Suppressor macrophage (primary cell): ENCODE measurements at places on chromosomes 4 and X.

DNA sequence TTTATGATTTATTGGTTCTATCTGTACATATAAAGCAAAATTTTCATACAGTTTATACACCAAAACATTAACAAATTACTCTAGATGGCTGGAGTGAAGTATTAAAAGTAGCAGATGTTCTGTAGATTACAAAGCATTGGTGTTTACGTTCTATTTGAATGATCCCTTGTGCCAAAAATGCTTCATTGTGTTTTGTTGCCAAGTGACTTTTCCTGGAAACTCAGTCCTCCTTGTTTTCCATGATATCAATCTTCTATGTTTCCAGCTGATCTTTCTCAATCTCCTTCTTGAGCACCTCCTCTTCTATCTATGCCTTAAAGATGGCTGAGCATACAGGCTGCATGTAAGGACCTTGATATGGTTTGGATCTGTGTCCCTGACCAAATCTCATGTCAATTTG, 263.6 kb upstream of the CTSO start:
- no peak for DNase-seq

- DNase-seq, result no peak
These were observed 49.2 kb downstream of the MFAP3L start for GRCh38 chr4:169976951-169977350.

DNA sequence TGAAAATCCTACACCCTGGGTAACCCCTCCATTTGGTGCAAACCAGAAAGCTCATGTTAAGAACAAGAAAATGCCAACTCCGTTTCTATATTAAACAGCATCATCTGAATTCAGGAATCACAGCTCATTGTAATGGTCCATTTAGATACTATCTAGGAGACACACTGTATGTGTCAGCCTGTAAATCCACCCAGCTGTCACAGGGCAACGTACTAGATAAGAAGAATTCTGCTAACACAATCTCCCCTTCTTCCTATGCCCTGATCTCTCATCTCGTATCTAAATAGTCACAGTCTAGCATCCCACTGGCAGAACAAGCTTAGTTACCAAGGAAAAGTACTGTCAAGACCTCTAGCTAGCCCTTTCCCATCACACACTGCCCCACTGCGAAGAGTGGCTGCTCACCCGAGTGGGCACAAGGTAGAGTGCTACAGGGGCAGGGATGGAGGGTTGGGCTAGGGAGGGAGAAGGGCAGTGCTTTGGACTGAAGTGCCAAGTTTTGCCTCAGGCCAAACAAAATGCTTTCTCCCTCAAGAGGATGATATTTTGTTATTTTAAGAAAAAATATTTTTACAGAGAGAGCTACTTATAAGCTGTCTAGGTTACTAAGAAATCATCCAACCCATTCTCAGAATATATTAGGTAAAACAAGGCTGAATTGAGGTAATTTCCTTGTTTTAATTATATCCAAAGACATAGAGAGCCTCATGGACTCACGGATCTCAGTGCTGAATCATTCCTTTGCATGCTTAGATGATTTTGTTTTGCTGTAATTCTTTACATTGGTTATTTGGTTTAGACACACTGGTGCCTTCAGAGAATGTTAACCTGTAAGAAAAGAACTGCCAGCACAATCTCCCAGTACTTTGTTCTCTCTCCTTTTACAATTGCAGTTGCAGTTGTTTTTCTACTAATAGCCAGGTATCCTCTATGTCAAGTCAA, 196.6 kb downstream of the PRDM5 start:
- DNase-seq, result no peak

- DNase-seq, result peak; percentile 23
These were observed 2.7 kb upstream of the XKRX start for GRCh38 chrX:100931218-100931924.

- no peak for DNase-seq
These were observed 14.0 kb upstream of the DGKK start for GRCh38 chrX:50484662-50485061.

- no peak for DNase-seq
These were observed 210.8 kb downstream of the MGST2 start for GRCh38 chr4:139876337-139876941.

GRCh38 chrX:154800478-154801210, 4.6 kb downstream of the MPP1 start:
- peak; percentile 79 for DNase-seq

DNA sequence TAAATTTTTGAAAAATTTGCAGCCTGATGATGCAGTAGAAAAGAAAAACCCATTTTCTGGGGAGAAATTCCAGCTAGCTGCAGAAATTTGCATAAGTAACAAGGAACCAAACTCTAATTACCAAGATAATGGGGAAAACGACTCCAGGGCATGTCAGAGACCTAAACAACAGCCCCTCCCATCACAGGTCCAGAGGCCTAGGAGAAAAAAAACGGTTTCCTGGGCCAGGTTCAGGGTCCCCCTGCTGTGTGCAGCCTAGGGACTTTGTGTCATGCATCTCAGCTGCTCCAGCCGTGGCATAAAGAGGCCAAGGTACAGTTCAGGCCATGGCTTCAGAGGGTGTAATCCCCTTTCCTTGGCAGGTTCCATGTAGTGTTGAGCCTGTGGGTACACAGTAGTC, 733.7 kb upstream of the CT83 start:
- no peak for DNase-seq

GRCh38 chrX:150254909-150255308, 108.2 kb upstream of the MAMLD1 start:
- no peak for DNase-seq

DNA sequence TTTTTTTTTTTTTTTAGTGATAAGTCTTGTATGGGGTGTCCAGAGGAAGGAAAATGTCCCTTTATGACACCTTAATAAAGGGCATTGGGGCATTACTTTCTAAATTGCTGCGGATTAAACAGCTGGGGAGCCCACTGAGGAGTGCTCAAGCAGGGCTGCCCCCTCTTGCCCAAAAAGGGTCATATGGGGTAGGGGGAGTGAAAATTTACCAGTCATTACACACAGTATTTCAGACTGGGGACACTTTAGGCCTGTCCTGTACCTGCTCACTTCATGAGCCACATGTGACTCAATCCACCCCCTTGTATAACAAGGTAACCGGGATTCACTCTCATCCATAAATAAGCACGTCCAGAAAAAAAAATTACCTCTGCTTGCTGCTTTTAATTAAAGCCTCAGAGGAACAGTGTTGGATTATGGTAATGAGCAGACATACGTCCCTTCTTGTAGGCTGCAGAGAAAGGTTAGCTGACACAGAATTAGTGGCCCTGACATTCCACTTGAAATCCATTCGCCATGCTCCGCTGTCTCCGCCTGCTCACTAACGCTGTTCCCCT, 1.8 kb downstream of the PRDM8 start:
- no peak for DNase-seq

DNA sequence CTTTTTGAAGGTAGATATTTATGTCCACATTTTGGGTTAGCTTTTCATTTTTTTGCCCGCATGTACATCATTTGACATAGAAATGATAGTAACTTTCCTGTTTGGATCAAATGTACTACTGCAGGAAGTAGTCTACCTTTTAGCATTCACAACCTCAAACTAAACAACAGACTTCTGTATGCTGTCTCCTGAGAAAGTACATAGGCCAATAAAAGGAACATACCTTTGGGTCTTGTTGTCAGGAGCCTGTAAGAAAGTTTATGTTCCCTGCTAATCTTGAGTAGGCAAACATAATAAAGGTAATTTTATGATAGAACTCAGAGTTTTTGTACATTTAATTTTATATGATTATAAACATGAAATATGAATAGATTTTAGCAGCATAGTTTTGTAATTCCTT, 54.2 kb downstream of the STAG2 start:
- DNase-seq, result no peak

DNA sequence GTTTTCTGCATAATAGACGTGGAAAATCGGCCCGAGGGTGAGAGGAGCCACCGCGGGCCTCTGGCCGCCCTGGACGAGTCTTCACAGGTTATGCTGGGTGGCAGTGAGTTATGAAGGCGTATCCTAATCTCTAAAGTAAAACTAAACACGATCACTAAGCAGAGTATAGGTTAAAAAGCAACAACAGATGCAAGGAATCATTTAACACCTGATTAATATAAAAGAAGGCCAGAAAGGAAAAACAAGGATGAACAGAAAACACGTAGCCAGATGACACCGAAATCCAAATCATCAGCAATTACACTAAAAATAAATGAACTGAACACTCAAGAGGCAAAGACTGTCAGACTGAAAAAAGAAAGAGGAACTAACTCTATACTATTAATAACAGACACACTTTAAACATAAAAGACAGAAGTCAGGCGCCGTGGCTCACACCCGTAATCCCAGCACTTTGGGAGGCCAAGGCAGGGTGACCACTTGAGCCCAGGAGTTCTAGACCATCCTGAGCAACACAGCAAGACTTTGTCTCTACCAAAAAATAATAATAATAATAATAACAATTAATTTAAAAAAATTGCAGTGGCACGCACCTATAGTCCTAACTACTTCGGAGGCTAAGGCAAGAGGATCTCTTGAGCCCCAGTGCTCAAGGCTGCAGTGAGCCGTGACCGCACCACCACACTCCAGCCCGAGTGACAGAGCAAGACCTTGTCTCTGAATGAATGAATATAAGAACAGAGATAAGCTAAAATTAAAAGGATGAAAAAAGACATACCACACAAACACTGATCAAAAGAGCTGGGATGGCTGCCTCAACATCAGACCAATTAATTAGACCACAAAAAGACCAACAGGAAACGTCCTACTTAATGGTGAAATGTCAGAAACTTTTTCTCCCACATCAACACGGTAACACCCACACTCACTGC, 30.0 kb downstream of the CTBP1 start:
- DNase-seq, result peak; percentile 65

DNA sequence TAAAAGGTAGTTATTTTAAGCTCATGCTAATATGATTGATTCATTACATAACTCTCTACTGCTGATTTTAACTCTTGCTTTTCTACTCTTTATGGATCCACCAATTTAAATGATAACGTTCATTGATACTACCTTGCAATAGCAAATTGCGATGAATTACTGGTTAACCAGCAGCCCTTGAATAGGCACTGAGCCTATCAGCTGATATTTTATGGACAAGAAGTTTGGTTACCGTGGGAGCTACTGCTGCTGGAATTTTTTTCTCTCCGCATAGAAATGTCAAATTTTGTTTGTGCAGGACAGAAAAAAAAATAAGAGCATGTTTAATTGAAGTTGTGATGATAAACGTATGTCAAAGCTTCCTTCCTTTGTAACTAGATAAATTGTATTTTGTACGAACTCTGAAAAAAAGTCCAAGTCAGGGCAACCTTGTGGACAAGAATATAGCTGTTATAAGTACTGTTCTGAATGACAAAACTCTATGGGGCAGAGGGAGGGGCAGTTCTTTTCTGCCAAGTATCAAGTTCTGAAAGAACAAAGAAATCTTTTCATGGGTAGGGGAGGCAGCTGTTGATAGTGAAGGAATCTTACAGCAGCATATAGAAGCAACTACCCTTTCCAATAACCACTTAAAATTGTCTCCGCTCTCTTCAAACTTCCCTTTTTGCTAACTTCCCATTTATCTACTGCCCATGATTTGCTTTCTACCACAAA, 434.9 kb upstream of the PABPC4L start:
- DNase-seq, result peak; percentile 12

DNA sequence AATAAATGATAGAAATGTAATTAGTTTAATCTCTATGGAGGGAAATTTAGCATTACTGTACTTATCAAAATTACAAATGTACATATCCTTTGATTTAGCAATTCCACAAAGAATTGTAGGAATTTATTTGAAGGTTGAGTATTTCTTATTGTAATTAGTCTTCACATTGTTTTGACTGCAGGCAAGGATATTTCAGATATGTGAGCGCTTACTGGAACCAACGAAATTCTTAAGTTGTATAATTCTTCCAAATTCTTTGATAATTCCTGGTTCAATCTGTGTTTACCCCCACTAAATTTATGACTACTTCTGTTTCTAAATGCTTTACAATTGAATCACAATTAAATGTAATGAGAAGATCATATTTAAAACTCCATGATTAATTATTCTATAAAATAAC, 26.9 kb upstream of the WWC2 start:
- DNase-seq, result no peak

DNA sequence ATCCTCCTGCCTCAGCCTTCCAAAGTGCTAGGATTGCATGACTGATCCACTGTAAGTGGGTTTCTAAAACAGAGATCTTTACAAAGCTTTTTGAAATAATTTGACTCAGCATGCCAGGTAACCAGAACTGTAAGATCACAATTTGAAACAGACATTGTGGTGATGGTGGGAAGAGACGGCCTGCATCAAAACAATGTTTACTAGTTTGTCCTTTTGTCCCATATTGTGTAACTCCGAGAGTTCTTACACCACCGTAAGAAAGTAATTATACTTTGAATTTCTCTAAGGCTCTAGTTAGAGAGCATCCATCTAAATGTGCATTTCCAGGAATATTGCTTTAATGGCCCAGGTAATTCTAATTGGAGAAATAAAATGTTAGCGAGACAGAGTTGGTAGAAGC, 594 bp upstream of the ARHGAP24 start:
- no peak for DNase-seq

GRCh38 chr4:159979953-159980352, 877.1 kb downstream of the RAPGEF2 start:
- DNase-seq, result no peak

GRCh38 chr4:121978172-121978516, 26.3 kb upstream of the TRPC3 start:
- no peak for DNase-seq

- no peak for DNase-seq
These were observed 31.9 kb downstream of the CBR4 start for GRCh38 chr4:168978001-168978700.

DNA sequence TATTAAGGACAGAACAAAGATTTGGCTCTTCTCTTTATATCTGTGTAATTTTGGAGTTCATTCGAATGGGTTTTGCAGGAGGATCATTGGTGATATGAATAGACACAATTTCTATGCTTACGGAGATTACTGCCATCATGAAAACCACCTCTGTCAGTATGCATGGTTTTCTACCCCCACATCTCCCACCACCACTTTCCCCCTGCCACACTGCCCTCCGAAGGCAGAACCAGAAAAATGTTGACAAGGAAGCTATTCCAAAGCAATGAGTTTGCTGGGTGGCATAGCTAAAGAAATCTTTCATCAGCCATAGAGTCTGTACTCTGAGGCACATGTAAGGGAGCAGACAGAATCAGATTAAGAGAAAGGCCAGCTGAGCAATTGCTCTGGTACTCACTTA, 567.3 kb upstream of the ACTRT1 start:
- no peak for DNase-seq

DNA sequence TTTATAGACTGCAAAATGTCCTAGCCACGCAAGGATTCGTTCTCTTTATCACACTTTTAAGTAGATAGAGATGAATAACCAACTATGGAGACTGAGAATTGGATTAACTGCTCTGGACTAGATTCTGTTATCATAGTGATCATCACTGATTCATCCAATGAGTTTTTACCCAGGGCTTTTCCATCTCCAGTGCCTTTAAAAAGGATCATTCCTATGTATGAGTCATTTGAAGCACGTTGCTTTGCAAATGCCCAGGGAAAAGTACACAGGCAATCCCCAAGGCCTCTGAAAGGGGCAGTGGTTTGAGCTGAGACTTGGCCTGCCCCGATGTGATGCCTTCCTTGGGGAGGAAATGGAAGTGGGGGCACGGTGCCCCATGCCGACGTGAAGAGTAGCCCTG, 122.7 kb upstream of the PSAPL1 start:
- no peak for DNase-seq

- no peak for DNase-seq
These were observed 25.7 kb upstream of the BCORL1 start for GRCh38 chrX:129956765-129957164.
